ENCODE measurements at places on chromosomes 1 and 21.
A peak's percentile ranks its signal among the peaks of the same experiment; 100 is the strongest.

DNA sequence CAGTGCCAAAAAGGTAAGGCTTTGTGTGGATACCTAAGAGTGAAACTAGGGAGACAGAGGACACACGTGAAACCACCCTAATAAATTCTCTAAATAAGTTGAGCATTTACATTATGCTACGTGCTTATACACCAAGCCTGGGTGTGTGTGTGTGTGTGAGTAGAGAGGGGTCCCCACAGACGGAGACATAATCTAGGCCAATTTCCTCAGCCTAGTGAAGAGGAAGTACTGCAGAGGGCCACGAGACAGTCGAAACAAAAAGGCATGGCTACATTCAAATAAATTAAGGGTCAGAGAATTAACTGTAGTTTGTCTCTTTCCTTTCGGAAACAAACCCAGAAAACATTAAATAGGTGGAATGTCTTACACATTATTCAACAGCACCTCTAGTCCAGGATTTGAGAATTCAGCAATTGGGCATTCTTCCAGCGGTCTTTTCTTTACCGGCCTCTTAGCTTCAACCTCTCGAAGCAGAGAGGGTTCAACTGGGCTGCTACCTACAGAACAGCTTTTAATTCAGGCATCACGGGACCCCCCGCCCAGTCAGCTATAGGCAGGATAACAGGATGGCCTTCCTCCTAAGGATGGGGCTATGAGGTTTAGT lies 75.0 kb downstream of the DESI2 start:
- DNase-seq = no peak

GRCh38 chr1:3321559-3322449 lies 132.7 kb upstream of the ARHGEF16 start:
- no peak for DNase-seq

- DNase-seq = no peak
Observed at GRCh38 chr1:13764588-13765332, 64.8 kb downstream of the PRDM2 start.

DNA sequence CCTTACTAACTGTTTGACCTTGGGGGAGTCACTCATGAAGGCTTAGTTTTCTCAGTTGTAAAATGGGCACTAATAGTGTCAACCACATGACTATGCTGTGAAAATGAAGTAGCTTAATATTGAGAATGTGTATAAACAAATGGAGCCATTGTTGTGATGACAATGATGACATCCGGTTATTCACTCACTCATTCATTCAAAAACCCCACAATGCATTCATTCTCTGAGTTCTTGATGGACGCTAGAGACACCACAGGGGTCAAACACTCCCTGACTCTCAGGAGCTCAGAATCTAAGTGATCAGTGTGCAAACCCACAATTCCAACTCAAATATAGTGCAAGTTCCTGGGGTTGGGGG lies 138.9 kb downstream of the FOXD2 start:
- no peak for DNase-seq

GRCh38 chr1:162688931-162689330 lies 56.7 kb downstream of the DDR2 start:
- DNase-seq = no peak

- DNase-seq = no peak
Observed at GRCh38 chr1:200919386-200919785, 24.7 kb downstream of the INAVA start.

DNA sequence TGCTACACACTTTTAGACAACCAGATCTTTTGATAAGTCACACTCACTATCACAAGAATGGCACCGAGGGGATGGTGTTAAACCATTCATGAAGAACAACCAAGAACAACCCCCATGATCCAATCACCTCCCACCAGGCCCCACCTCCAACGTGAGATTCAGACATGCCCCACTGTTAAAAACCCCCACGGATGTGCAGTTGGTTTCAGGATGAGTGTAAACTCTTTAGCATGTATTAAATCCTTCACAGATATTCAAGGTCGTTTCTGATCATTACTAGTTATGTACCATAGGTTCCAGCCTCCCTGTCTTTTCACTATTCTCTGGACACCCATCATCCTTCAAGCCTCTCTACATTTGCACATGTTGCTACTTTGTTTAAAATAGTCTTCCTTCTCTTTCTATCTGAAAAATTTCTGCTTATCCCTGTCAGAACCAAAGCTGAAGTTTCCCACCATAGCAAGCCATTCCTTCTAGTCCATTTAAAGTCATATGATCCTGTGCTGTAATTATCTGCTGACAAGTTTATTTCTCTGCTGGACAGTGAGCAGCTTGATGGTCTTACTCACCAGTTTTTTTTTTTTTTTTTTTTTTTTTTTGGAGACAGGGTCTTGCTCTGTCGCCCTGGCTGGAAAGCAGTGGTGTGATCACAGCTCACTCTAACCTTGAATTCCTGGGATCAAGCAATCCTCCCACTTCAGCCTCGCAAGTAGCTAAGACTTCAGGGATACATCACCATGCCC lies 36.8 kb downstream of the MAP10 start:
- DNase-seq = no peak

GRCh38 chr1:30569384-30569783 lies 154.0 kb downstream of the MATN1 start:
- DNase-seq = peak; percentile 11

DNA sequence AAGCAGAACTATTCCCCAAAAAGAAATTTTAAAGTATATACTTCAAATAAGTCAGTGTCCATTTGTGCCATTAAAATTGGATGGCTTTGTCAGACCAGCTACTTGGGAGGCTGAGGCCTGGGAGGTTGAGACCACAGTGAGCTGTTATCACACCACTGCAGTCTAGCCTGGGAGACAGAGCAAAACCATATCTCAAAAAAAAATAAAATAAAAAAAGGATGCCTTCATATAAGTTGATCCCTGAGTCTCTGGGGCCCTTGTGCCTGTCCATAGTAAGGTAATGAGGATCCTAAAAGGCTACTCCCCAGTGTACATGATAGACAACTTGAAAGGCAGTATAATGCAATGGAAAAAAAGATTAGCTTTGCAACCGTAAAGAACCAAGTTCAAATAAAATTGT lies 81.2 kb upstream of the BARHL2 start:
- no peak for DNase-seq

DNA sequence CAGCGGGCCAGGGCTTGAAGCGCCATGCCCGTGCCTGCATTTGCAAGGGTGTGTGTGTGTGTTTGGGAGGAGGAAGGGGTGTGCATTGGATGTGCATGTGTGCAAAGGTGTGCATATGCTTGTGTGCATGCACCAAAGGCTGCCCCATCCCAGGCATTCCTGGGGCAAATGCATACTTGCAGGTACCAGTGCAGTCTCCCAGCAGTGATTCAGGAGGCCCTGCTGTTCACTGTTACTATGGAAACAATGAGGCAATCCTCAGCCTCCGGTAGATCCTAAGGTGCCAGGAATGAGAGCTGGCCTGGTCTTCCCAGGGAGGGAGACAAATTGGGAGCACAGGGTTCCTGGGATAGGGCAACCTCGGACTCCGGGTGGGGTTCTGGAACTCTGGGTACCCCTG lies 7.5 kb upstream of the FNDC5 start:
- no peak for DNase-seq

- no peak for DNase-seq
Observed at GRCh38 chr1:187854457-187854856, 1025.7 kb downstream of the PLA2G4A start.

GRCh38 chr1:53543778-53544695 lies 84.8 kb downstream of the DMRTB1 start:
- no peak for DNase-seq

- DNase-seq = peak; percentile 82
Observed at GRCh38 chr1:8127171-8127641, 101.1 kb upstream of the ERRFI1 start.

GRCh38 chr1:182268669-182269068 lies 122.9 kb downstream of the GLUL start:
- DNase-seq = peak; percentile 22

- DNase-seq = no peak
Observed at GRCh38 chr1:113534130-113534817, 144.0 kb downstream of the MAGI3 start.

- DNase-seq = peak; percentile 36
Observed at GRCh38 chr1:91650764-91651163, 150.1 kb downstream of the CDC7 start.

- DNase-seq = no peak
Observed at GRCh38 chr1:33814166-33814565, 49.7 kb upstream of the HMGB4 start.

GRCh38 chr21:46608672-46609111 lies 3.8 kb upstream of the S100B start:
- DNase-seq = no peak

- DNase-seq = peak; percentile 4
Observed at GRCh38 chr1:166069390-166069789, 97.4 kb downstream of the FAM78B start.
